Frontal cortex (tissue), 4 donors: ENCODE measurements at places on chromosomes 1 and 21.

GRCh38 chr21:25845729-25846256, 111.0 kb downstream of the GABPA start:
- no peak for DNase-seq

- DNase-seq: no peak
These were observed 16.8 kb downstream of the DUSP10 start for GRCh38 chr1:221724931-221725605.

DNA sequence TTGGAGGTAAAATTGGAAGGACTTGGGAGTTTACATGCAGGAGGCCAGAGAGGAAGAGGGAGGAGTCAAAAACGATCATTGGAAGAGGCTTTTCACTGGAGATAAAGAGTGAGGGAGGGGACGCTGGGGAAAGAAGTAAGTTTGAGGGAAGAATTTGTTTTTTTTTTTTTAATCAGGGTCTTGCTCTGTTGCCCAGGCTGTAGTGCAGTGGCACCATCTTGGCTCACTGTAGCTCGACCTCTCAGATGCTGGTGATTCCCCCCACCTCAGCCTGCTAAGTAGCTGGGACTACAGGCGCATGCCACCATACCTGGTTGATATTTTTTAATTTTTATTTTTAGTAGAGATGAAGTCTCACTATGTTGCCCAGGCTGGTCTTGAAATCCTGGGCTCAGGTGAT, 1.2 kb upstream of the MROH7 start:
- DNase-seq: no peak

- DNase-seq: no peak
These were observed 5.4 kb downstream of the PRAMEF12 start for GRCh38 chr1:12778907-12779306.

DNA sequence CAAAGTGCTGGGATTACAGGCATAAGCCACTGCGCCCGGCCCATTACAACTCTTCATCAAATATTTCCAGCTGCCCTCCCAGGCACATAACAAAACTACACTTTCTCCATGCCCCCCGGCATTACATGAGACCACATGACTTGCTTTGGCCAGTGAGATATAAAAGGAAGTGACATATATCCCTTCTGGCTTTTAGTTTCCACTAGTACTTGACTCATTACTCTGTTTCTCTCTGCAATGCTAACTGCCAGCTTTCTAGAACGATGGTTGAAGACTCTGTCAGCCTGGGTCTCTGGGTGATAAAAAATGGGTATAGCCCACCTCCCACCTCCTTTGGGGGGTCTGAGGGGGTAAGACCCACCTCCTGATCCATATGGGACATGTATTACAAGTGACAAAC, 24.2 kb downstream of the ABL2 start:
- DNase-seq: no peak

DNA sequence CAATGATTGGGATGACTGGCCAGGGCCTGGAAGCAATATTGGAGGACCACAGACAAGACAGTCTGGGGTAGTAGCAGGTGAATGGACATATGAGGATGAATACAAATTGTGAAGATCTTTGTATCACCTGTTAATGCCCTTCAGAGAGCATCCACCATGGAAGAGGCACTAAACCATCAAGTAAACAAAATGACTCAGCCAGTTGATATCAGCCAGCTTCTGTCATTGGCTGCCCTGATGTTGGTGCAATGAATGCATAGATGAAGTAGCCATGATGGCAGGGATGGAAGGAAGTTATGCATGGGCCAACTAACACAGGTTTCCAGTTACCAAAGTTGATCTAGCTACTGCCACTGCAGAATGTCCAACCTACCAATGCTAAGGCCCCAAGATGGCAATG, 16.1 kb upstream of the ERI3 start:
- no peak for DNase-seq

DNA sequence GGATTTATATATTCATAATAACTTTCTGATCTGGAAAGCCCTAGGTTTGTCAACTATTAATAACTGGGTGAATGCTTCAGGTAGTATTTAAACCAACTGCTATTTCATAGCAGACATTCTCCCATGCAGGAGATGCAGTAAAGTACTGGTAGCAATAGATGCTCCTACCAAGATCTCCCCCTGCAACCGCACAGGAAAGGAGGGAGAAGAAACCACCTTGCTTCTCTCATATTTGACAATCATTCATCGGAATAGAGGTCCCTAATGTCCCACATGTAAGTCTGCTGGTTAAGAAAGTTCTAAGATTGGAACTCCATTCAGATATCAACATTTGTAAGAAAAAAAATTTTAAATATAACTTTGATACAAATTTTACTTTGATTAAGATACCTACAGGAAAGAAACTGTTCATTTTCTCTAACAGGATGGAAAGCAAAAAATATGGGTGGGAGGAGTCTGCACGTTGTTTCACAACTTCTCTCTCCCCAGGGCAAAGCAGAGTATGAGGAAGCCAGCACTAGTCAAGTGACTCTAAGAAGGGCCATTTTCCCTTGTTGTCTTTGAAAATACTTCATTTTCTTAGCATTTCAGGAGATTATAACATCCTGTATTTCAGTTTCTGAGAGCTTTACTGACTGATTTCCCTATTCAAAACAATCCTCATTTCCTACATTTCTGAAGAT, at the start of gene PYHIN1:
TSS of gene PYHIN1 (plus strand) at position 498 of the 683 bp plus-strand sequence. CDS start 5,359 bp downstream, outside the sequence.
- no peak for DNase-seq

- no peak for DNase-seq
These were observed 80.3 kb downstream of the SLC35A3 start for GRCh38 chr1:100050139-100050538.

DNA sequence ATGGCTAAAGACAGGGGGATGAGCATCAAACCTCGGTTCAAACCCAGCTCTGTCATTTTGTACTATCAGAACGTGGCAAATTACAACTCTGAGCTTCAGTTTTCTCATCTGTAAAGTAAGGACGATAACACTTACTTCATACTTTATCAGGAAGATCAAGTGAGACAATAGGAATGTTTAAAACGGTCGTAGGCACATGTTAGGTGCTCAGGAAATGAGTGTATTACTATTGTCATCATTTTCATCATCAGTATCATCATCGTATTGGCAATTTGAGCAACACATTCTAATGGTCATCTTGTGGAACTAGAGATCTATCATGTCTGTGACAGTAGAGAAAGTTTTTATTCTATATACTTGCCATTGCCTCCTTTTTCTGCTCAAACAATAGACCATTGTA, 22.1 kb upstream of the GADD45A start:
- DNase-seq: no peak

GRCh38 chr1:75265792-75266191, 131.6 kb downstream of the LHX8 start:
- DNase-seq: no peak

DNA sequence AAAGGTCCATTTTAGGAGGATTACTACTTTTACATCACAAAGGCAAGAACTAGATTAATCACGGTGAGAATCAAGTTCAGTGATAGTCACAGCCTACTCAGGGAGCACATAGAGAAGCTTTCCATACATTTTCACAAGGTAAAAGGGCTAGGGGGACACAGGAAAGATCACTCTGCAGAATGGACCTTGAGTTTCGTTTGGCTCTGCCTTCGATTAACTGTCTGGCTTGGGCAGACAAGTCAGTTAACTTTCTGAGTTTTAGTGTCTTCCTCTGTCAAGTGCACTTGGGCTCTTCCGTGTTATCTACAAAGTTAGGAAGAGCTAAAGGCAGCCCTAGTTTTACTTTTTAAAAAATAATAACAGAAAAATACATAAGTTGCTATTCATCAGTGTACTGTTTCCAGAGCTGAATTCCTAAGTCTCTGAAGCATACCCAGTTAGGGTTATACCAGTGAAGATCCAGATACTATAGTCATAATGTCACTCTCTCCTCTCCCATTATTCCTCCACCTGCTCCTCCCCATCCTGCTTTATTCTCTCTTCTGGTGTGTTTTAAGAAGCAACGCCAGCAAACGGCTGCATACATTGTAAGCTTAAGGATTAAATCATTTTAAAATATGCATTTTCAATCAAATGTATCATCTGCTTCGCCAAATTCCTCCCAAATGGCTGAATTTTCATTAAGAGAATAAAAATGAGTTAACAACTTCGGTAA, 1.7 kb downstream of the CEP170 start:
- no peak for DNase-seq

DNA sequence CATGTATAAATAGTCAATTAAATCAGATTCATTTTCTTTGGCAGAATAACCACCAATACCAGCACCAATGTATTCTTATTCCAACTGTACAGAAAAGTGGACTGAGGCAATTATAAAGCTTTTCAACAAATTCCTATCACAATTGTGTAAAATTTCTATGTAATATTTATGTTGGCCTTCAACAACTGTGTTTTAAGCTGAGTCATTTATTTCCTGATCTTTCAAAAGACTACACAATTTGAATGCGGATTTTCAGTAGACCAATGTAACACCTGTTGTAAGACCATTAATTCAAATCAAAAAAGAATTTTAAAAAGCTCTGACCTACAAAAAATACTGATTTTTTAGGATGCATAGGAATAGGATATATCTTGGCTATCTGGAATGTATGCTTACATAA, 25.5 kb downstream of the GPATCH2 start:
- no peak for DNase-seq

DNA sequence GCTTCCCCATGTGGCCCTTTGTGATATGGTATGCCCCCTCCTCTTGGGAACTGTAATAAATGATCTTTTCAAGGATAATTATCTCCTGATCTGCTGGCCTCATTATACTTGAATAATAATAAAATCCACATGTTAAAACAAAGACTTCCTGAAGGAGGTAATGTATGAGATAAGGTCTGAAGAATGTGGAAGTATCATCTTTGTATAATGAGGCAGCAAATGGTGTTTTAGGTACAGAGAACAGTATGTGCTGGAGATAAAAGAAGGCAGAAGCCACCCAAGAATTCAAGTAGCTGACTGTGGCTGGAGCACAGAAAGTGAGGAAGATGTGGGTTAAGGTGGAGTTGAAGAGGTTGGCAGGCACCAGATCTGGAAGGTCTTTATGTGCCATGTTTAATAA, 12.8 kb upstream of the COG2 start:
- no peak for DNase-seq

DNA sequence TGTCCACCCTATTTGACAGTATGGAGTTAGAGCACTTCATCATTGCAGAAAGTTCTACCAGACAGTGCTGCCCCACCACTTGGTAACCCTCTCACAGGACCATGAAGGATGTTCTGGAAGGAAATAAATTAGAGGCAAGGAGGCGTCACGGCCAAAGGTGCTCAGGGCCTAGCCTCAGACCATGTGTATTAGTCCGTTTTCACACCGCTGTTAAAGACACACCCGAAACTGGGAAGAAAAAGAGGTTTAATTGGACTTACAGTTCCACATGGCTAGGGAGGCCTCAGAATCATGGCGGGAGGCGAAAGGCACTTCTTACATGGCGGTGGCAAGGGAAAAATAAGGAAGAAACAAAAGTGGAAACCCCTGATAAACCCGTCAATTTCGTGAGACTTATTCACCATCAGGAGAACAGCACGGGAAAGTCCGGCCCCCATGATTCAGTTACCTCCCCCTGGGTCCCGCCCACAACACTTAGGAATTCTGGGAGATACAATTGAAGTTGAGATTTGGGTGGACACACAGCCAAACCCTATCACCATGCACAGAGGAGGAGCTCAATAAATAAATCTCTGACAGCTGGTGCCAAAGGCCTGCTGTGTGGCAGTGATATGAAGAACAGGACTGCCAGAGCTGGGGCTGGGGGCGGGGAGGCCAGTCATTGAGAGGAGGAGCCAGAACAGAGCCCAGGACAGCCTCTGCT, 75.8 kb downstream of the FHAD1 start:
- DNase-seq: no peak

- no peak for DNase-seq
These were observed 79.7 kb upstream of the MAP10 start for GRCh38 chr1:232725305-232726047.

DNA sequence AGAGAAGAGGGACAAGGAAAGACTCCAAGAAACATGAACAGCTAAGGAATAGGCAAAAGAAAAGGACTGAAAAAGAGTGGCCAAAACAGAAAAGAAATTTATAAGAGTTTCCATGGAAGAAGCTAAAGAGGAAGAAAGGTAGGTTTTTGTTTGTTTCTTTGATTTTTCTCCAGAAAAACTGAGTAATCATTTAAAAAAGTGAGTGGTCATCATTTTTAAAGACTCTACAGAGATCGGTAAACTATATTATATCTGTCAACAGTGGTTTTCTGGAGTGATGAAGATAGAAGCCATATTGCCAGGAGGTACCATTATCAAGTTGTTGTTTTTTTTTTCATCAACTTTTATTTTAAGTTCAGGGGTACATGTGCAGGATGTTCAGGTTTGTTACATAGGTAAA, 202.4 kb downstream of the DNAH14 start:
- no peak for DNase-seq

GRCh38 chr1:53725238-53725689, 13.7 kb downstream of the GLIS1 start:
- no peak for DNase-seq
